ENCODE measurements at places on chromosomes 16 and 17. TPM values are rescaled to one million over a fixed set of nuclear protein-coding genes. Genes with fewer than 3 reads are reported as not detected.

Gene PHLPP2
- 13.2 TPM for total RNA-seq

Gene KCNJ18
- total RNA-seq = not detected

Gene KCNJ12
- total RNA-seq = under 0.01 TPM

Gene CENPN
- total RNA-seq = 33.7 TPM

Gene CACNG5
- total RNA-seq = not detected

Gene KRT17
- 1.00 TPM for total RNA-seq

Gene TEKT5
- not detected for total RNA-seq

Gene CHST5
- total RNA-seq = 0.11 TPM

Gene NGFR
- 0.12 TPM for total RNA-seq

Gene ENPP7
- total RNA-seq = not detected

Gene TEKT1
- not detected for total RNA-seq

Gene NEURL4
- 24.0 TPM for total RNA-seq

Gene SGCA
- total RNA-seq = 1.9 TPM

Gene THRA
- 38.7 TPM for total RNA-seq

Gene CLEC18C
- total RNA-seq = 0.25 TPM

Gene TVP23C
- 47.6 TPM for total RNA-seq

Gene CDRT15L2
- total RNA-seq = not detected

Gene TOM1L1
- total RNA-seq = 18.0 TPM

Gene DNASE1L2
- total RNA-seq = 0.87 TPM

Gene IKZF3
- not detected for total RNA-seq

Gene OSGIN1
- 3.5 TPM for total RNA-seq

Gene SLC16A6
- total RNA-seq = 10.6 TPM

Gene TXNDC11
- total RNA-seq = 34.9 TPM

Gene JMJD8
- total RNA-seq = 26.1 TPM
